ENCODE measurements at places on chromosomes 2 and 18. TPM values are rescaled to one million over a fixed set of nuclear protein-coding genes. Genes with fewer than 3 reads are reported as not detected.

GRCh38 chr2:191526536-191526935 is 151.4 kb upstream of the NABP1 start:
- DNase-seq: no peak
- H3K27ac ChIP-seq: no peak overlapping the region
- H3K27me3 ChIP-seq: no peaks in the 10 kb centered on the region

- no peak overlapping the region for H3K27ac ChIP-seq
- H3K27me3 ChIP-seq: no peaks in the 10 kb centered on the region
- H3K36me3 ChIP-seq: no peaks in the 10 kb centered on the region
- H3K4me1 ChIP-seq: peaks cover 8% of the 10 kb centered on the region
- no peak overlapping the region for H3K4me3 ChIP-seq
These were observed 28.8 kb upstream of the TMEM18 start for GRCh38 chr2:705971-706511.

DNA sequence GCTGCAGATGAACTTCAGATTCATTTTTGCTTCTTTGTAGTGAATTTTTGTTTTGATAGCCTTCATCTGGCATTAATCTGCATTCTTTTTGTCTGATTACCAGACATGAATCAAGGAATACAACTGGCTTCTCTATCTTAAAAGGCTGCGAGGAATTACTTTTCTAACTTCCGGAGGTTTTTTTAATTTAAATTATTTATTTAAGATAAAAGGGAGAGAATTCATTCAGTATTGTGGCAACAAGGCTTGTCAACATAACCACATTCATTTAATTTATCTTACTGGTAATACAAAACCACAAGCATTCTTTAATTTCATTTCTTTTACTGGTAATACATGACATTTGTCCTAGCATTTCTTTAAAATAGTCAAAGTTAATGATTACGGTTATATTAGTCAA is 36.0 kb downstream of the CSRNP3 start:
- no peaks in the 10 kb centered on the region for H3K27me3 ChIP-seq
- H3K36me3 ChIP-seq: no peaks in the 10 kb centered on the region
- no peak for DNase-seq

The ALPG gene
- total RNA-seq: 0.11 TPM

DNA sequence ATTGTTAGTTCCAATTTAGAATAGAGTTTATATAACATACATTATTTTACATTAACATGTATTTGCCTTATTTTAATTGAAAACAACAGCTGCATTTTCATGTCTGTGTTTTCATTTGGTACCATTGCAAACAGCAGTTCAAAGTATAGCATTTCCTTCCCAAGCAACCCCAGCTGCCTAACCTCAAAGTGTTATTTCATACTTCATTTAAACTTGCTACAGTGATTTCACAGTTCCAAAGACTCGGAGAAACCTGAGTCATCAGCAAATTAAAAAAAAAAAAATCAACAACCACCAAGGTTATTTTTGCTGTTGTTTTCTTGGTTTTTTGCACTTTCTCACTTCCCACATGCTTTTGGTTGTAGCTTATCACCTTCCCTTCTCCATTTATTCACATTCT is 236.5 kb upstream of the SPHKAP start:
- H3K4me1 ChIP-seq: no peaks in the 10 kb centered on the region
- no peak for DNase-seq
- no peaks in the 10 kb centered on the region for H3K36me3 ChIP-seq
- no peaks in the 10 kb centered on the region for H3K27me3 ChIP-seq
- H3K4me3 ChIP-seq: no peak overlapping the region

The TANC1 gene
- 25.8 TPM for total RNA-seq

The SERPINB10 gene
- total RNA-seq: not detected

DNA sequence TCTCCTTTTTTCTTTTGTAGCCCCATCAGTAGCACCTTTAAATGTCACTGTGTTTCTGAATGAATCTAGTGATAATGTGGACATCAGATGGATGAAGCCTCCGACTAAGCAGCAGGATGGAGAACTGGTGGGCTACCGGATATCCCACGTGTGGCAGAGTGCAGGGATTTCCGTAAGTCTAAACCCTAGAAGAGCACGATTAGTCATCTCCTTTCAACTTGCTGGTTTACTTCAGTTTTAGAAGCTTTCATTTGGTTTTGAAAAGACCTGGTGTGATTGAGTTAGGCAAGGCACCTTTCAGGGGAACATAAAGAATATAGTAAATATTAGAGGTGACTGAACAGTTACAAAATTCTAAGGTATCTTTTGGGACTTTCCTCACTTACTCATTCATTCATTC is 72.2 kb upstream of the TMEM87B start:
- no peak for DNase-seq
- no peaks in the 10 kb centered on the region for H3K27me3 ChIP-seq
- no peak overlapping the region for H3K4me3 ChIP-seq
- no peaks in the 10 kb centered on the region for H3K4me1 ChIP-seq

DNA sequence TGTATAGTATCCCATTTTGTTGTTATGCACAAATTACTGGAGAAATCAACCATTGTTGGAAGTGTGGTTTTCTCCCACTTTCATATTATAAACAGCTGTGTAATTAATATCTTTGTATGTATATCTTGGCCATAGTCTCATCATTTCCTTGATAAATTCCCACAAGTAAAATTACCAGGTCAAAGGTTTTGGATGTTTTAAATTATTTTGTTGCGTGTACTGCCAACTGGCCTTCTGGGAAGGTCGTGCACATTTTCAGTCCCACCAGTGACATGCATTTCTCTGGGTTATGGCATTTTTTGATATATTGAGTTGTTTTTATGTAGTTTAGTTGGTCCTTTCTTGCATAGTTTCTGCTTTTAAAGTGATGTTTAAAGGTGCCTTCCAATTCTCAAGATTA is 41.5 kb downstream of the TSHZ1 start:
- no peaks in the 10 kb centered on the region for H3K36me3 ChIP-seq
- no peaks in the 10 kb centered on the region for H3K27me3 ChIP-seq
- peaks cover 23% of the 10 kb centered on the region for H3K4me1 ChIP-seq
- H3K4me3 ChIP-seq: no peak overlapping the region

DNA sequence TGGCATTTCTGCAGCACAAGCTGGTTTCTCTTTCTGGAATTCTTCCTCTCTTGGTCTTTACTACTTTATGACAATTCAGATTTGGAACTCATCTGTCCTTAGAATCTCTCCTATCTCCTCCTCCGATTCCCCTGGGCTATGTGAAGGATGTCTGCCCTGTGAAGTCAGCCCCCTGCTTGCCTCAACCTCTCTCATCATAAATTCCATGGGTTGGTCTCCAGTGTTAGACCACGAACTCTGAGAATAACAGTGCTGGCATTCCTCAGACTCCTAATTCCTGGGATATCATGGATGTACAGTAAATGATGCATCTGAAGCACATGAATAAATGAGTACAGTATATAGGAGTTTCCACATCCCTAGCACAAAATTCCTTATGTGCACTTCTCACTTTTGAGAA is 21.0 kb upstream of the CYRIA start:
- no peak overlapping the region for H3K4me3 ChIP-seq
- H3K27me3 ChIP-seq: no peaks in the 10 kb centered on the region
- DNase-seq: no peak
- no peaks in the 10 kb centered on the region for H3K4me1 ChIP-seq
- H3K36me3 ChIP-seq: no peaks in the 10 kb centered on the region

The COL4A3 gene
- 1.3 TPM for total RNA-seq

The AFF3 gene
- 16.1 TPM for total RNA-seq

DNA sequence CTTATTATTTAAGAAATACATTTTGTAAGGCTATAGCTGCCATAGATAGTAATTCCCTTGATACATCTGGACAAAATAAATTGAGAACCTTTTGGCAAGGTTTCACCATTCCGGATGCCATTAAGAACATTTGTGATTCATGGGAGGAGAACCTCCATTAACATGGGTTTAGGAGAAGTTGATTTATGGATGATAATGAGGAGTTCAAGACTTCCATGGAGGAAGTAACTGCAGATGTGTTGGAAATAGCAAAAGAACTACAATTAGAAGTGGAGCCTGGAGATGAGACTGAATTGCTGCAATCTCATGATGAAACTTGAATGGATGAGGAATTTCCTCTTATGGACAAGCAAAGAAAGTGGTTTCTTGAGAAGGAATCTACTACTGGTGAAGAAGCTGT is 17.3 kb downstream of the PHLPP1 start:
- DNase-seq: no peak
- H3K4me3 ChIP-seq: no peak overlapping the region
- no peak overlapping the region for H3K27ac ChIP-seq
- H3K4me1 ChIP-seq: no peaks in the 10 kb centered on the region

- H3K4me1 ChIP-seq: no peaks in the 10 kb centered on the region
- H3K27me3 ChIP-seq: no peaks in the 10 kb centered on the region
- no peak overlapping the region for H3K4me3 ChIP-seq
- H3K27ac ChIP-seq: no peak overlapping the region
- no peak for DNase-seq
These were observed 123.3 kb upstream of the NYAP2 start for GRCh38 chr2:225276207-225276606.

GRCh38 chr18:26637324-26637723 is 89.0 kb upstream of the KCTD1 start:
- no peak for DNase-seq
- no peak overlapping the region for H3K4me3 ChIP-seq
- no peaks in the 10 kb centered on the region for H3K36me3 ChIP-seq
- H3K27ac ChIP-seq: no peak overlapping the region

DNA sequence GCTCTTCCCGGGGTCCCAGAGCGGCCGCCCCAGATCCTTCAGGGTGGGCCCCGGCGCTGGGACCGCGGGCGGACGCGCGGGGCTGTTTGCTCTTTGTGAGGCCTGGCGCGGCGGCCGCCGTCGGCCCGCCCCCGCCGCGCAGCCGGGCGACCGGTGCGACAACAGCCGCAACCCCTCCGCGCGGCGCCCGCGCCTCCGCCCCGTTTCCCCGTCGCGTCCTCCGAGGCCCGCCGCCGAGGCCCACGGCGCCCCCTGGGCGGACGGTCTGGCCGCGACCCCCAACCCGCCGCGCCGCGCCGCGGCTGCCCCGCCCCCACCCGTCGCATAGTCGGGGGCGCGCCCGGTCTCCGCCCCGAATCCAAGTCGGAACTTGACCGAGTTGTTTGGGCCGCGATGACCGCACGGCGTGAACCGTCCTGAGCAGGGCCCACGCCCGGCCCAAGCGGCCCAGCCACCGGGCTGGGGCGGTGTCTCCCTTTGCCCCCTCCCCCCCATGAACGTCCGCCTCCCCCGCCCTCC is 448 bp downstream of the YPEL5 start:
- DNase-seq: no peak
- H3K36me3 ChIP-seq: no peaks in the 10 kb centered on the region
- no peaks in the 10 kb centered on the region for H3K27me3 ChIP-seq
- H3K27ac ChIP-seq: peak overlapping the region; percentile 89

- no peak overlapping the region for H3K27ac ChIP-seq
- no peak for DNase-seq
- H3K4me3 ChIP-seq: no peak overlapping the region
- H3K4me1 ChIP-seq: no peaks in the 10 kb centered on the region
- no peaks in the 10 kb centered on the region for H3K27me3 ChIP-seq
These were observed 227.7 kb downstream of the GPD2 start for GRCh38 chr2:156663757-156664409.

GRCh38 chr2:110113961-110114591 is 1.5 kb downstream of the MALL start:
- no peak for DNase-seq
- H3K4me3 ChIP-seq: no peak overlapping the region
- H3K4me1 ChIP-seq: peaks cover 3% of the 10 kb centered on the region
- no peak overlapping the region for H3K27ac ChIP-seq

The INPP4A gene
- 25.7 TPM for total RNA-seq

- H3K27me3 ChIP-seq: no peaks in the 10 kb centered on the region
- H3K4me3 ChIP-seq: no peak overlapping the region
- DNase-seq: no peak
These were observed 182.5 kb upstream of the RAB6C start for GRCh38 chr2:129796801-129797488.

DNA sequence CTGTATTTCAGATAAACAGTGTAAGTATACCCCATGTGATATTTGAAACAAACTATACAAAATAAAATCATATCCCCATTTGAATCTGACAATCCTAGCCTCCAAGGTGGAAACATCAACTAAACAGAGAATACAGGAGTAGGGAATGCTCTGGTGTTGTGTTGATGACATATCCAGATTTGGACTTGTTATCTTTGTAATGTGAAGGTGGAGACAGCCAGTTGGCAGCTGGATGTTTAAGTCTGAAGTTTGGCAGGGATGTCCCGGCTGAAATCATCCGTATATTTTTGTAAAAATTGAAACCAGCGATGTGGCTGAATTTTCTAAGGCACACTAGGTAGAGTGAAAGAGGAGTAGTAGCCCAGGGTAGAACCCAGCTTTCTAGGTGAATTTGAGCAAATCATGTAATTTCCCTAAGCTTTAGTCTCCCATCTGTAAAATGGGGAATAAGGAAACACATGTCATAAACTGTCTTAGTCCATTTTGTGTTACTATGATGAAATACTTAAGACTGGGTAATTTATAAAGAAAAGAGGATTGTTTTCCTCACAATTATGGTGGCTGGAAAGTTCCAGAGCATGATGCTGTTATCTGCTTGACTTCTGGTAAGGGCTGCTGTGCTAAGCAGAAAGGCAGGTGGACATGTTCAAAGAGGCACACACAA is 246.6 kb upstream of the APCDD1 start:
- H3K4me1 ChIP-seq: no peaks in the 10 kb centered on the region
- no peak for DNase-seq
- H3K4me3 ChIP-seq: no peak overlapping the region
- no peaks in the 10 kb centered on the region for H3K36me3 ChIP-seq

The COL6A3 gene
- 431 TPM for total RNA-seq

The SLC14A1 gene
- 0.50 TPM for total RNA-seq

DNA sequence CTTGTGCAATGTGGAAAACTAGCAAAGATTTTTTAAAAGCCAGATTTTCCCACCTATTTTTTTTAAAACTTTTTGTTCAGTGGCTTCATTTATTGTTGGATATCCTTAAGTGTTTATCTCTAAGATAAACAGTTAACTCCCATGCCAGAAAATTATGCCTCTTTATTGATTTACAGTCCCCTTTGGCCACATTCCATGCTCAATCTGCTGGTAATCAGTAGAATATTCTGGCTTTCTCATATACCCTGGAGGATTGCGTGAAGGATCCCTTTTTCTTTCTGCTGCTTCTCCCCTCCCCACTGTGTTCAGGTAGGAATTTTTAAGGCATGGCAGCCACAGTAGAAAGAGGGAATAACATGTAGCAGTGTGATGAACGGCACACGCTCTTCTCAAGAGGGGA is 2.6 kb downstream of the GRHL1 start:
- H3K36me3 ChIP-seq: no peaks in the 10 kb centered on the region
- no peaks in the 10 kb centered on the region for H3K4me1 ChIP-seq
- H3K27ac ChIP-seq: no peak overlapping the region
- no peak overlapping the region for H3K4me3 ChIP-seq
- no peak for DNase-seq

The TM4SF20 gene
- not detected for total RNA-seq

GRCh38 chr2:64698668-64699444 is 45.1 kb upstream of the SERTAD2 start:
- no peak for DNase-seq
- H3K36me3 ChIP-seq: no peaks in the 10 kb centered on the region
- H3K27me3 ChIP-seq: no peaks in the 10 kb centered on the region
- no peak overlapping the region for H3K27ac ChIP-seq

DNA sequence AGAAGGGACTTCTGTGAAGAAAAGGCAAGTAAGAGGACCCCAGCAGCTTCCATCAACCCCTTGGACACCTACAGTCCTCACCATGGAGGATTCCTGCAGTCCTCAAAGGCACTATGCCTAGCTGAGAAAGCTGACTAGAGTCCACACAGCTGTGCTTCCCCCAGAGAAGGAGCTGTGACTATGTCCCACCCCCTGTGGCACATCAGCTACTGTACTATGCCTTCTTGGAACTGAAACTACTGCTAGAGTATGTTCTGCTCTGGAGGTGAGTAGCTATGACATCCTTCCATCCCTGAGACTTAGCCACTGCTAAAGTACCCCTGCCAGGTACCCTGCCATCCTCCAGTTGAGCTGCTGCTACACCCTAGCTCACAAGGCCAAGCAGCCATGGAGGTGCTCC is 690.2 kb upstream of the CHAC2 start:
- no peak overlapping the region for H3K4me3 ChIP-seq
- H3K27me3 ChIP-seq: no peaks in the 10 kb centered on the region
- no peak for DNase-seq
- no peak overlapping the region for H3K27ac ChIP-seq
- no peaks in the 10 kb centered on the region for H3K4me1 ChIP-seq

Data from ovary (tissue), 10 donors.